ENCODE measurements at places on chromosomes 11 and 22.

DNA sequence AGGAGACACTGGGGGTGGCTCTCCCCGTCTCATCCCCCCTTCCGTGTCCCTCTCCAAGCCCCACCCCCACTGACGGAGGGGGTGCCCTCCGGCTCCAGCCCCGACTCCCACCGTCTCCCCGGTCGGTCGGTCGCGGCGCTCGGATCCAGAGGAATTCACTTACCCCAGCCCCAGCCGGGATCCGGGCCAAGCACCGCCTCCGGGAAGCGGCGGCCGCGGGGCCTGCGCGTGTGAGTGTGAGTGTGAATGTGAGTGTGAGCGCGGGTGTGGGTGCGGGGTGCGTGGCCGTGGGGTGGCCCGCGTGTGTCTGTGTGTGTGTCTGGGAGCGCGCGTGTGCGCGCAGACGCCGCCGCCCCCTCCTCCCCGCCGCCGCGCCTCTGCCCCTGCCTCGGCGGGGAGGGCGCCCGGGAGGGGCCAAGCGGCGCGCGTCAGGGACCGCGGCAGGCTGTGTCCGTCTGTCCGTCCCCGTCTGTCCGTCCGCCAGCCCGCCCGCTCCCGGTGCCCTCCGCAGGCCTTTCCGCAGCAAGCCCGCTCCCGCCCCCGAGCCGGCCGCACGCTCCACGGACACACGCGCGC, at the start of gene ELFN2:
Gene ELFN2, minus strand, starts transcription at position 345 of the 576 bp plus-strand sequence. CDS start 51,945 bp downstream, outside the sequence.
- no peak for DNase-seq

DNA sequence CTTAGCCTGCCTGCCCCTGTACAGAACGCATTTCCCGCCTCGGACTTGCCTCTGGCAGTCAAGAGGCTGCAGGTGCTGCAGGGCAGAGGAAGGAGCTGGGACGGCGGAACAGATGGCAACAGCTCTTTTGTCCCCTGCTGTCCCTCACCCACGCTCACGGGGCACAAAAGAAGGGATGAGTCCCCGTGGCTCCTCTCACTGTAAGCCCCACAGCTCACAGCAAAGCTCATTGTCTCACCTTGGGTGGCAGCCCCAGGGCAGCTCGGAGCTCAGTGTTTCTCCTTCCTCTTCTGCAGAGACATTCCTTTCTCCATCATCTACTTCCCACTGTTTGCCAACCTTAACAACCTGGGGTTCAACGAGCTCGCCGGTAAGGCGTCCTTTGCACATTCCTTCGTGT, 24.3 kb downstream of the SLC25A18 start:
- DNase-seq = no peak

GRCh38 chr22:36237462-36238372, 1.6 kb downstream of the APOL2 start:
- DNase-seq = no peak

DNA sequence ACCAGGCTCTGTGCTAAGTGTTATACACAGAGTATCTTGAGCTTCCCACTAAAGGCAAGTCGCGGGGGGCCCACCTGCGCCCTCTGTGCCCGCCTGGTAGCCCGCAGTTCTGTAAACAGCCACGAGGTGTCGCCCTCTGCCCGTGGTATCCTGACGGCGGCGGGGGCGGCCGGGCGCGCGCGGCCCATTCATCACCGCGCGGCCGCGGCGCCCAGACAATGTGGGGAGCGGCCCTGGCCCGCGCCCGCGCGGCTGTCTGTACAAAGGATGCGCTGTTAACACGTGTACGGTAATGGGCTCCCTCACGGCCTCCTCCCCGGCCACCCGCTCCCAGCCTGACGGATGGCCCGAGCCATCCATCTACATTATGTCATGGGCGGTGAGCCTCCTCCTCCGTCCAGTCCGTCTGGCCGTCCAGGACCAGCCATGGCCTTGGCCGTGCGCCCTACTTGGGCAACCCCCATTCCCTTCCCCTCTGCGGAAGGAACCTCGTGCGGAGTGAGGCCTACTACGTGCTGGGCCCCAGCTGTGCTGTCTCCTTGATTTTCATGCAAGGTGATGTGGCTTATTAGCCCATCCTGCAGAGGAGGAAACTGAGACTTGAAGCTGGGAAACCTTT, 99.4 kb downstream of the MIAT start:
- DNase-seq = peak; percentile 50

GRCh38 chr11:113138731-113139130, 175.7 kb upstream of the TTC12 start:
- DNase-seq = no peak

GRCh38 chr11:116595305-116595880, 177.4 kb downstream of the BUD13 start:
- no peak for DNase-seq

GRCh38 chr11:70517203-70517602, 118.9 kb downstream of the CTTN start:
- no peak for DNase-seq

GRCh38 chr22:48898524-48899250, 929.0 kb downstream of the BRD1 start:
- no peak for DNase-seq

DNA sequence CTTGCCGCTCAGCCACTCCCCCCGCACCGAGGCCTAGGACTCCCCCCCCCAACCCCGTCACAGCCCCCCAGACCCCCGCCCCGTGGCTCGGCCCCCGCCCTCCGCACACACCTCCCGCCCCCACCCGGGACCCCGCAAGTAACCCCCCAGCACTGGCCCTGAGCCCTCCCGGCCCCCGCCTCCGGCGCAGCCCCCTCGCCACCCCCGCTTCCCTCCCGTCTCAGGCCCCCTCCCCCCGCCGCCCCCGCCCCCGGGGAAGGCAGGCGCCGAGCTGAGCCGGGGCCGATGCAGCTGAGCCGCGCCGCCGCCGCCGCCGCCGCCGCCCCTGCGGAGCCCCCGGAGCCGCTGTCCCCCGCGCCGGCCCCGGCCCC, 1.5 kb downstream of the SHANK3 start:
- no peak for DNase-seq

GRCh38 chr11:112235750-112236390, 9.6 kb downstream of the PTS start:
- no peak for DNase-seq
